ENCODE measurements at places on chromosomes 1 and 21. TPM values are rescaled to one million over a fixed set of nuclear protein-coding genes. Genes with fewer than 3 reads are reported as not detected.

The CCT3 gene
- 141 TPM for total RNA-seq

The AMY1B gene
- total RNA-seq, result not detected

The RHD gene
- total RNA-seq, result not detected

The ACADM gene
- 72.9 TPM for total RNA-seq

The PLA2G2C gene
- not detected for total RNA-seq

The TSSK3 gene
- total RNA-seq, result not detected

The RIPPLY3 gene
- not detected for total RNA-seq

The ANXA9 gene
- total RNA-seq, result 1.3 TPM

The ARHGAP29 gene
- total RNA-seq, result 71.9 TPM

The KRTAP11-1 gene
- not detected for total RNA-seq

The FYB2 gene
- total RNA-seq, result not detected

The ASCL5 gene
- total RNA-seq, result not detected

The CACNA1S gene
- not detected for total RNA-seq

Data from subcutaneous adipose tissue (tissue), 4 donors.